ENCODE measurements at places on chromosomes 13 and 19.

DNA sequence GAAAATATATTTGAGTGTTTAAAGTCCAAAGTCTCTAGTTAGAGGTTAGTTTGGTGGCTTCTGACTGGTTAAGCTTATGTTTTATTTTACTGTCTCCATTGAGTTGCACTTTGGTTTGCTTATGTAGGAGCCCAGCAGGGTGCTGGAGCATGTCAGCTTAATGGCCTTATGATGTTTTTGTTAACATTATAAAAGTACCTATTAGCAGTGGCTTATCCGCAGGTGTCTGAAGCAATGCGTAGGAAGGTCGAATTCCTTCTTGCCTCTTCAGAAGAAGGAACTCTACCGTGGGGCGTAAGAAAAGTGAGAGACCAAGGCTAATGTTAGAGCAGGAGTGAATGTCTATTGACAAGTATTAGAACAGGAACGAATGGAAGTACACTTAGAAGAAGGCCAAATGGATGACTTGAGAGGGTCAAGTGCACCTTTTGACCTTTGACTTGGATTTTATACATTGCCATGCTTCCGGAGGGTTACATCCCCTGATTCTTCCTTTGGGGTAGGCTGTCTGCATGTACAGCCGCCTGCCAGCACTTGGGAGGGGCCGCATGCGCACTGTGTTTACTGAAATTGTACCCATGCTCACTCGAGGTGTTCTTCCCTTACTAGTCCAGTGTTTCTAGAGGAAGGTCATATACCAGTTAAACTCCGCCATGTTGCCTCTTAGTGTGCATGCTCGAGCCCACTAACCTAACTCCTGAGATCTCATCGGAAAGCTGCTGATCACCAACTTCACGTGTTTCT lies 793.9 kb upstream of the PCDH9 start:
- no peak for DNase-seq

DNA sequence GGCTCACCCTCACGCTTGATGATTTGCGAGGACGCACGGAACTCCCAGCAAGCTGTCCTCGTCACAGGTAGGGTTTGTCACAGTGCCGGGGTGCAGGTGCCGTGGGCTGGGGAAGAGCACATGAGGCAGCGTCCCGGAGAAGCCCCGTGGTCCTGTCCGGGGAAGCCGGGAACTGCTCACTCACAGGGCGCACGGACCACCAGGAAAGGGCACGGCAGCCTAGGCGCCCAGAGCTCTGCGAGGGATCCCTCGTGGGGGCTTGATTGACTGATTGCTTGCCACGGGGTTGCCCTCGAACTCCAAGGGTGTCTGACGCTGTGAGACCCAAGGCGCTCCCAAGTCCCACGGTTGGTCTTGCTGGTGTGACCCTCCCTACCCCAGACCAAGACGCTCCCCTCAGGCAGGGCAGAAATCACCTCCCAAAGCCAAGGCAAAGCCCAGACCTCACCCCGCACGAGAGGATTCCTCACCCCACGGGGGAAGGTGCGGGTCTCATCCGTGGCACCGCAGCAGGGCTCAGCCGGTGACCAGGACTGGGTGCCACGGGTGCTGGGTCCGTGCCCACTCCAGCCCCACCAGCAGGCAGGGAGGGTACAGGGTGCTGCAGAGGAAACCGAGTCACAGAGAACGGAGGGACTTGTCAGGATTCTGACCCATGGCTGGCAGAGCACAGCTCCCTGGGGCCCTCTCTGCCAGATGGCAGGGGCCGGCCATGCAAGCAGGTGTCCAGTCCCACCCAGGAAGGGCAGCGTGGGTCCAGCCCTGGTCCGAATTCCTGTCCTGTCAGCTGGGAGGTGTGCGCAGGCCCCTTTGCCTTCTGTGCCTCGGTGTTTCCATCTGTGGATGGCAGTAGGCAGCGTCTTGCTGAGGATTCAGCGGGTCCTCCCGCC lies 7.7 kb downstream of the C2CD4C start:
- no peak for DNase-seq

GRCh38 chr13:97372936-97373335 lies 61.0 kb upstream of the RAP2A start:
- no peak for DNase-seq

GRCh38 chr13:25585000-25585399 lies 213.2 kb downstream of the ATP8A2 start:
- DNase-seq, result no peak

DNA sequence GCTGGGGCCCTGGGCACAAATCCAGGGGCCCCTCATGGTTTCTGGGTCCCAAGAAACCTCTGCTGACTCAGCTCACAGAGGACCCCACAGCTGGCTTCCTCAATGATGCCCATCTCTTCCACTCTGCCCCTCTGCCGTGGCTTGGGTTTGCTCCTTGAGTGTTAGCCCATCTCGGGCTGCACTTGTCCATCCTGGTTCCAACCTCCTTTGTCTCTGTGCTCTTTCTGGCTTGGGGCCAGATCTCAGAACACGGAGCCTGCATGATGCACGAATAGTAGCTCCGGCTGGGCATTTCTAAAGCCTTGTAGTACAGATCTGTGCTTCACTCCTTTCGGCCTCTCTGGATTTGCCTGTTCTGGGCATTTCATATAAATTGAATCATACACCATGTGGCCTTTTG lies 53.8 kb downstream of the F2RL3 start:
- no peak for DNase-seq

- DNase-seq, result no peak
Observed at GRCh38 chr13:23323946-23324709, 109.4 kb downstream of the SACS start.

GRCh38 chr19:33132425-33132824 lies 511 bp downstream of the WDR88 start:
- DNase-seq, result no peak

- peak; percentile 74 for DNase-seq
Observed at GRCh38 chr13:79423801-79424642, 18.0 kb upstream of the RBM26 start.

DNA sequence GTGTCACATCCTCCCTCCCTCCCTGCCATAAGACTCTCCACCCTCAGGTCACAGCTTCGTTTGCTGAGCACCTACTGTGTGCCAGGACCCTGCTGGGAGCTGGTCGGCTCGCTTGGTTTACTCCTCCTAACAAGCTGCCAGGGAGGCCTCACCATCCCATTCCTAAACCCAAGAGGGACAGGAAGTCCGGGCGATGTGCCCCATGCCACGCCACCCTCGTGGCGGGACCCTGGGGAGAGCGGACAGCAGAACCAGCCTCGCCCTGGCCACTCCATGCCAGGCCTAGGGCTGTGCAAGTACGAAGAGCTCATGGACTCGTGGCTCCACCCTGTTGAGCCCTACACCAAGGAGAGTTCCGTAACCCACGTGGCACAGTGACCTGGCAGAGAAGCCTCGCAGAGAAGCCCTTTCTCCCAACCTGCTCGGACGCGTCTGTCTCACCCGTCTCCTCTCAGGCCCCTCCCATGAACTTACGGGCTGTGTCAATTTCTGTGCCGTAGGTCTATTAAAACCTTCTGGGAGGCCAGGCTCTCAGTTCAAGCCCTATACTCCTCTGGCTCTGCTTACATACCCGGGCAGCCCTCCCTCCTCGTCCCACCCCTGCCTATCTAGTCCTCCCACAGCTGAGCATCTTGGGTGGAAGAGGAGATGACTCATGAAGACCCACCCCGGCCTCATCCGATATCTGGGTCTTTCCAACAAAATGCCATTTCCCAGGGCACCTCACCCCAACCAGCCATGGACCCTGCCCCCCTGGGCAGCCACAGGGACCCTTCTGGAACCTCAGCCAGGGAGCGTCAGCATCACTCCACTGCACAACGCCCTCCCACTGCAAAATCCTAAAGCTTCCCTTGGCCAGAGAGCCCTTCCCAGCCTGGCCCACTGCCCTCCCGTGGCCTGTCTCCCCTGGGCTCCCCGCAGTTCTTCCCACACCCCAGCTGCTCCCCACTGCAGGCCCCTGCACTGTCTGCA lies 2.6 kb downstream of the UBXN6 start:
- peak; percentile 31 for DNase-seq

GRCh38 chr13:105643966-105644365 lies 891.5 kb downstream of the EFNB2 start:
- DNase-seq, result no peak

- no peak for DNase-seq
Observed at GRCh38 chr13:41859565-41859964, 101.3 kb downstream of the VWA8 start.

- DNase-seq, result peak; percentile 33
Observed at GRCh38 chr19:51971624-51972023, 15.0 kb downstream of the ZNF350 start.

- peak; percentile 79 for DNase-seq
Observed at GRCh38 chr19:4768934-4769777, 22.4 kb upstream of the FEM1A start.

- DNase-seq, result peak; percentile 52
Observed at GRCh38 chr13:107866032-107866940, 349.1 kb downstream of the LIG4 start.

- no peak for DNase-seq
Observed at GRCh38 chr13:112532837-112533745, 54.9 kb downstream of the TUBGCP3 start.

DNA sequence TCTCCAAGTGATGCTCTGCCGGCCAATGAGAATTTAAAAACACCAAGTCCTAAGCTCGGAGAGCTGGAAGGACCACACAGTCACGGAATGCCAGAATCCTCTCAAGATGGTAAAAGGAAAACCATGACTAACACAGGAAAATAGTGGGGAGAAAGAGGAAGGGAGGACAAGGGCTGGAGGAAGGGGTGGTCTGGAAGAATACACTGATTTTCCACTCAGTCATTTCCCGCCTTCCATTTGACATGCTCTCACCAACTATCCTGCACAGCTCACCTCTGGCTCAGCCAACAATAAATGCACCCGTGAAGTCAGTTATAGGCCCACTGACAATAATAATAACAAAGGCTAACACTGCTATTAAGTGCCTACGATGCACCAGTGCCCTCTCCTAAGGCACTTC lies 31.5 kb downstream of the SLC7A1 start:
- no peak for DNase-seq

DNA sequence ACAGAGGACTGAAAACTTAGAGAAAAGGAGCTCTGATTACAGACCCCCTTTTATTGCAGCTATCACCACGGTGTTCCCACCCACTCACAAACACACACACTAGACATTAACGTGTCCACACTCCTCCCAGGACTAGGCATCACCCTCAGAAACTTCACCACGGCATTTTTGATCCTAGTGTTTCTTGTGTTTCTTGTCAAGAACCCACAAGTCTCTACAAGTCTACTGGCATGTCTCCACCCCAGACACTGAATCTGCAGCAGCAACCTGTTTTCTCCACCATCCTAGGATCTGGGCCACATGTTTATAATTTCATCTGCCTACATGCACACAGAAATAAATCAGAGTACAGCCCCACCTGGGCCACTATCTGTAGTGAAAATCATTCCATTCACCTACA lies 4.3 kb downstream of the ZNF486 start:
- DNase-seq, result no peak

GRCh38 chr19:49879243-49879963 lies 1.9 kb downstream of the TBC1D17 start:
- DNase-seq, result no peak

DNA sequence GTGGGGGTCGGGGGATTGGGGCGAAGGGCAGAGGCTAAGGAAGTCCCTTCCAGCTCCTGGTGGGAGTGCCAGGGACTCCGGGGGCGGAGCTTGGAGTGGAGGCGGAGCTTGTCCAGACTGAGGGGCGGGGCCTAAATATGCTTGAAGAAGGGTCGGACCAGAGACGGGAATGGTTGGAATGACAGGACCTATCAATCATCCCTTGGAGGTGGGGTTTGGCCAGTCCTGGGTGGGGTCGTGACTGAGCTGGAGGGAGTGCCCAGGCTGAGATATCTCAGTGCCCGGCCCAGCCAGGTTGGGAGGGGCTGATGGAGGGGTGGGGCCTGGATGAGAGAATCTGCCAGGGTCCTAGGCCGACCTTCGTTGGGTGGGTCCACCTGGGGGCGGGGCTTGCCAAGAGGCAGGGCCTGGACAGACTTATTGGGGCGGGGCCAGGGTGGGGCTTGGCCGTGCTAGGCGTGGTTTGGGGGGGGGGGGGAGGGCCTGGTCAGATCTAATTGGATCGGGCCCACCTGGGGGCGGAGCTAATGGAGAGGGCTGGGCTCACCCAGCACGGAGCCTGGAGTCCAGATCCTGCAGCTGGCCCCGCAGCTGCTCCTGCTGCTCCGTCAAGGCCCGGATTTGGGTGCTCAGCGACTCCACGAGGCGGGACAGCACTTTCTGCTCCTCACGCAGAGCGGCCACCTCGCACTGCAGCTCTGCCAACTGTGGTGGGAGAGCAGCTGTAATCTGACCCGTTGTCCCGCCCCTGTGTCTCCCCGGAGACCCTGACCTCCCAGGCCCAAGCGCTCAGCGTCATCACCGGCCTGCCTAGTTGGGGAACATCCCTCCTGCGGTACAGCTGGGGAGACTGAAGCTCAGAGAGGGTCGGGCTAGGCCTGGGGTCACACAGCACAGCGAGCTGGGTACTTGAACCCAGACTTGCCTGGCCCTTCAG lies 2.6 kb upstream of the WIZ start:
- peak; percentile 82 for DNase-seq

- DNase-seq, result no peak
Observed at GRCh38 chr19:6260912-6261650, 18.7 kb downstream of the MLLT1 start.

GRCh38 chr19:1970806-1971502 lies 30.0 kb downstream of the CSNK1G2 start:
- no peak for DNase-seq

GRCh38 chr13:113616281-113616906 lies 31.8 kb downstream of the TFDP1 start:
- DNase-seq, result peak; percentile 8

GRCh38 chr13:42832341-42833096 lies 51.1 kb downstream of the FAM216B start:
- peak; percentile 96 for DNase-seq

GRCh38 chr19:52542984-52543664 lies 15.7 kb downstream of the ZNF808 start:
- no peak for DNase-seq

GRCh38 chr13:29849071-29849631 lies 1.3 kb downstream of the UBL3 start:
- DNase-seq, result peak; percentile 22

DNA sequence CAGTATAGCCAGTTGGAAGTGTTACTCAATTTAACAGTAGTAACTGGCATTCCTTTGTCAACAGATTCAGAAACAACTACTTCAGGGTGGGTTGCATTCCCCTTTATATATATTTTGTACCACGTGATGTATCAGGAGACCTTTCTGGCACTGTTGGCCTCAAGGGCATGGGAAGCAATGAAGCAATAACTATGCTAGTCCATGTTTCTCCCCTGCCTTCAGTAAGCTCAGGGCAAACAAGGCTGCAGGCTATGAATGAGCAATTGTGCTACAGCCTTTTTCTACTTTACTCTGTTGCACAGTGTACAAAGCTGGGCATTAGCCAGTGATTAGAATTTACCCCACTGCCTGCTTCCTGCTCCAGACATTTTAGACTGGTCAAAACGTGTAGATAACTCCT lies 348.8 kb downstream of the GPC5 start:
- DNase-seq, result no peak

- DNase-seq, result no peak
Observed at GRCh38 chr19:35316560-35316959, 12.4 kb upstream of the CD22 start.

- DNase-seq, result no peak
Observed at GRCh38 chr19:8487137-8487851, 15.1 kb downstream of the PRAM1 start.

Data from astrocyte of the spinal cord (primary cell).